ENCODE measurements at places on chromosomes 13 and 19.

GRCh38 chr19:21147540-21147939 lies 5.7 kb downstream of the ZNF431 start:
- no peak for DNase-seq

DNA sequence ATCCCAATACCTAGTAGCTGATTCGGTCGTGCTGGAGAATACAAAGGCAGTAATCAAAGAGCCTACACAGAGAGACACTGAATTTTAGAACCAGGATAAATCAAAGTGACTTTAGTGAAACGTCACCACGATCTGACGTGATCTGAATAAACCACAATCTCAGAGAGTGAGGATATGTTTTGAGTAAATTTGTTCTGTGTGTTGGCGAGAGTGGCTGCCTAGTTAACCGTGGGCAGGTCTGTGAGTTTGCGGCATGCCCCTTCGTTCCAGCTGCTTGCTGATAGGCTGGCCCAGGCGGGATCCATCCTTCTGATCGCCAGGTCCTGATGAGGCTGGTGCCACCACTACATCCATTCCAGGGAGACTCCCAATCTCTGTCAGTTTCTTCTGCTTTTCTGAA lies 40.4 kb downstream of the LRCH1 start:
- no peak for DNase-seq

DNA sequence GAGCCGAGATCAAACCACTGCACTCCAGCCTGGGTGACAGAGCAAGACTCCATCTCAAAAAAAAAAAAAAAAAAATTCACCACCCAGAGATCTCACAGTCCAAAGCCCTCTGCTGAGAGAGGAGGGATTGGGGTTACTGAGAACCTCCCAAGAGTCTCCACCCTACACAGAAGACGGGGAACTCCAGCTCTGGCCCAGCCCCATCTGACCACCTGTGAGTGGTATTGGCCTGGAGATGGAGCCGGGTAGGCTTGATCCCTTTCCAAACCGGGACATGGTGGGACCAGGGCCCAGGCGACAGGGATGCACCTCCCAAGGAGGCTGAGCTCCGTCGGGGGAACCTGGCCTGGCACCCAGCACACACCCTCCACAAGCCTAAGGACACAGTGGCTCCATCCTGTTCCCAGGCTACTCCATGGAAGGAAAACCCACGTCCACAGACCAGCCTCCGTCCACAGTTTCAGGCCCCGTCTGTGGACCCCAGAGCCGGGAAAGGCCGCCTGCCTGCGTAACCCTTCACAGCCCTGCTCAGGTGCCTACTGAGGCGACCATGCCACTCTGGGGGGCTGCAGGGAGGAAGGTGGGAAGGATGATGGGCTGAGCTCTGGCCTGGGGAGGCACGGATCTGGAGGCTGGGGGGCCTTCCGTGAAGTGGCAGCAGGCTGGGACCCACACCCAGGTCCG lies 1.8 kb downstream of the TMEM259 start:
- no peak for DNase-seq

- no peak for DNase-seq
These were observed at the start of gene CAPS for GRCh38 chr19:5913739-5914357. CAPS (plus strand) TSS chr19:5914254; CDS start chr19:5914407, 153 bp downstream.

GRCh38 chr19:37079238-37079637 lies 1.0 kb downstream of the ZNF420 start:
- DNase-seq, result no peak

- no peak for DNase-seq
These were observed 18.6 kb downstream of the ZNF177 start for GRCh38 chr19:9381361-9381785.

DNA sequence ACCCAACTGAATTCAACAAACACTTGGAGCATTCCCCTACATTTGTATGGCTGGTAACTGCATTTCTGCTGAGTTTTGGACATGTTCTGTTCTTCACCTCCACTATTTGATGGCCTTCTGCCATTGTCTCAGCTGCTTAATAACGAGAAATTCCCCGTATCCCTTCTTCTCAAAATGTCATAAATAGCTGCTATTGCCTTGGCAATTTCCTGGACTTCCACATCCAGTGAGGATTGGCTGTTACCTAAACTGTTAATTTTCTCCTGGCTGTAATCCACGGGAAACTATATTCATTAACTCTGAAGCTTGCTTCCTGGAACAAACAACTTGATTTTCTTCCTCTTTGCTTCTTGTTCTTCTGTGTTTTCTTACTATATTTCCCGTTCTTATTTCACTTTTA lies 69.5 kb upstream of the TDRD3 start:
- no peak for DNase-seq

GRCh38 chr13:98994896-98995295 lies 17.0 kb upstream of the DOCK9 start:
- no peak for DNase-seq

DNA sequence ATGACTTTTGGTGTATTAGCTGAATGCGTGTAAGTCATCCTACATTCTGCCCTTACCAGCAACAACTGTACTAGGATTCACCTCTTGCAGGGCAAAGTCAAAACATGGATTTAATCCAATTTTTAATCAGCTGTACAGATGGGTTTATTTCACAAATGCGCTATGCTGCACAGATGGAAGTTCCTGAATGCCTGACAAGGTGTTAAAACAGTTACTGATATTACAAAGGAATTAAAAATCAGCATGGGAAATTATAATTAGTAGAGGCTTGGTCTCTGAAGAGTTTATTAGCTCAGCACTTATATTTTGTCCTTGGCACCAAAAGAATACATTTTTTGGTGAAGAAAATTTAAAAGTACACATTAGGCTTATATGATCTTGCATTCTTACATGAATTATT lies 448.9 kb downstream of the PCDH9 start:
- DNase-seq, result no peak

GRCh38 chr13:60679131-60679530 lies 282.1 kb downstream of the TDRD3 start:
- DNase-seq, result no peak

- DNase-seq, result no peak
These were observed 1669.9 kb upstream of the SPRY2 start for GRCh38 chr13:82010780-82011179.

DNA sequence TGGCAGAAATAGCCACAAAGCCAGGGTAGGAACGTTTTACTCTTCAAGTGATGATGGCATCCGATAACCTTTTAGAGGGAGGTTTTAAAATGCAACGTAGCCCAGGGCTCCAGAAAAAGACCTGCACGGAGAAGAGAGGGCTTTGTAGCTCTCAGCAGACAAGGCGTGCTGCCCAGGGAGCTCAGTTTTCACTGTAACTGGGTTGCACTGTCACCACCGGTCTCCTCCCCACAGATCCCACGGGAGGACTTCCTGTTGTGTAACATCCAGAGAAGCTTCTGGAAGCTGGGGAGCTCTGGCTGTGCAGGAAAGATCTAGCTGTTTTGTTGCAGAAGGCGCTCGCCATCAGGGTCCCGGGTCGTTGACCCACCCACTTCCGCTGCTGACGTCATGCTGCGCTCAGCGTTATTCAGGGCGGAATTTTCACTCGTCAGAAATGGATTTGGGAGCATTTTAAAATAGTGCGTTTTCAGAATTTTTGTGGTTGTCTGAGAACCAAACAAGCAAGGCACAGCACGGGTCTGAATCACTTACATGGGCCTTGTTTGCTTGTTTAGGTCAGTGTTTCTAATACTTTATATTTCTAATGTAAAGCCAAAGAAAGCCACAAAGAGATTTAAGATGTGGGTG lies 50.8 kb downstream of the ATP11A start:
- DNase-seq, result peak; percentile 71

GRCh38 chr13:87536899-87537298 lies 134.3 kb upstream of the SLITRK5 start:
- no peak for DNase-seq

- no peak for DNase-seq
These were observed 1.4 kb downstream of the MYCBP2 start for GRCh38 chr13:77325371-77325980.

GRCh38 chr19:8342316-8342683 lies 762 bp downstream of the KANK3 start:
- no peak for DNase-seq

DNA sequence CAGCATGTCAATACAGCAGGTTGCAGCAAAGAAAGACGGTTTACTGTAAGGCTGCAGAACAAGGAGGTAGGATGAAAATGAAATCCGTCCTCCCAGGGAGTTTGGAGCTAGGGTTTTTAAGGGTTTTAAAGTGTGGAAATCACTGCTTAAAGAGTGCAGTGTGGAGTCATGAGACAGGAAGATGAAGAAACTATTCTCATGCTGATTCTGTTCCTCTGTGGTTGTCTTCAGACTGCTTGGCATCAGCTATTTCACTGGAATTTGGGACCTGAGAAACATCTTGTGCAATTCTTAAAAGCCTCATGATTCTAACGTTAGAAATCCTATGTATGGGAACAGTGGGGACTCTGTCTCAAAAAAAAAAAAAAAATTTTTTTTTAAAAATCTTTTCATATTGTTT lies 11.4 kb downstream of the ZNF331 start:
- DNase-seq, result no peak

- DNase-seq, result no peak
These were observed 80.3 kb downstream of the GJA3 start for GRCh38 chr13:20080377-20081164.

DNA sequence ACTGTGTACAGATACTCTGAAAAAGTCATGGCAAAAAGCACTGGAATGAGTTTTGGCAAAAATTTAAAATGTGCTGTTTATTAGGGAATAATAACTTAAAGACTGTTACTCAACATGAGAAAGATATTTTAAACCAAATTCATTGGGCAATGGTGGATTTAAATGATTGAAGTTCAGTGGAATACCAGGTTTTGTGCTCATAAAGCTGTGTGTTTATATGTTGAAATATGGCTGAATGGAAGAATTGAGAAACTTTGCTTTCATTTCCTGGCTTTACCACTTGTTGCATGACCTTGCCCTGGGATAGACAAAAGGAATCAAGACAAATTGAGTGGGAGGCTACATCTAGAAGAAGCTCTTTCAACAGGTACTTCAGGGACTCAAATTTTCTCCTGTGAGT lies 246.4 kb downstream of the GPC5 start:
- no peak for DNase-seq

DNA sequence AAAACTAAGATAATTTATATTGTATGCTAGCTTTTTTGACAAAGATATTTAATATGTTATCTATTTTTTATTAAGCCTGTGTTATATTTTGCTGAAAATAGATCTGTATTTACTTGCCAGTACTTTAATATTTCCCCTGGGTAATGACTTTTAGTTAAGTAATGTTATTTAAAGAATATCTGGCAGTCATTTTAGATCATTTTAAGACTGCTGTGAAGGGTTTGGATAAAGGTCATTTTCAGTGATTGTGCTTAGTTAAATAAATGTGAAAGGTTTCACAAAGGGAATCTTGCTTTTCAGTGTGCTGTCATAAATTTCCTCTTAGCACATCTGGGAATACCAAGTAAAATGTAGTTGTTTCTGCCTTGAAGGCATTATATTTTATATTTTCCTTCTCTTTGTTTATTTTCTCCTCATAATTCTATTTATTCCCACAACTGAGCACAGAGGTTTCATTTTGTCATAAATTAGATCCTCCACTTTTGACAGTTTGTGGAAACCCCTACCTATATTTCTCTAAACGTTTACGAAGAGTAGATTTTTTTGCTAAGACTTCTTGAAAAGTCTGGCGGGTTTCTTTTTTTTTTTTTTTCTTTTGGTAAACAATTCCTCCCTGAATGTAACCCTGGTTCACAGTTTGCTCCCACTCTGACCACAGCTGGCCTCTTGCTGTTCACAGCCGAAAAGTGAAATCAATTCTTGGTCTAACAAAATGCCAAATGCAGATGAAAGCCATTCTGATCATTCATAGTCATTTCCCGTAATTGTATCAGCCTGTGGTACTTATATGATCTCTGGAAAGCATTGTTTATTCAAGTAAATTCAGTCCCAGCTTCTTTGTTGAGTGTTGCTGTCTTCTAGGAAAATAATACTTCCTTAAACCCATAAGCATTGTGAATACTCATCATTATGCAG lies 87.8 kb downstream of the MAB21L1 start:
- peak; percentile 29 for DNase-seq

DNA sequence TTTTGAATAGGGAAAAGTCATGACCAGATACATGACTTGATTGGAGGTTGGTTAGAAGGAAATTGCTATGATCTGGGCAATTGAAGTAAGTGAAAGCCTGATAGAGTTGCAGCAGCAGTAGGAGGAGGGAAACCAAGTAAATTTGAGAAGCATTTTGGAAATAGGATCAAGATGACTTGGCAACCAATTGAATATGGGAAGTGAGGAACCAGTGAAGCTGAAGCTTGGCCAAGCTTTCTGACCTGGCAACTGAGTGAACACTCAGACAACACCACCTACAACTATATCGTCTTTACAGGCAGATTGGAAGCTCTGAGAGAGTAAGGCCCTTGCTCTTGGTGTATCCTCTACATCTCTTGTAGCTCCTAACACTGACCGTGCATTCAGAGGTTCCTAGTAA lies 16.2 kb upstream of the KATNAL1 start:
- no peak for DNase-seq

DNA sequence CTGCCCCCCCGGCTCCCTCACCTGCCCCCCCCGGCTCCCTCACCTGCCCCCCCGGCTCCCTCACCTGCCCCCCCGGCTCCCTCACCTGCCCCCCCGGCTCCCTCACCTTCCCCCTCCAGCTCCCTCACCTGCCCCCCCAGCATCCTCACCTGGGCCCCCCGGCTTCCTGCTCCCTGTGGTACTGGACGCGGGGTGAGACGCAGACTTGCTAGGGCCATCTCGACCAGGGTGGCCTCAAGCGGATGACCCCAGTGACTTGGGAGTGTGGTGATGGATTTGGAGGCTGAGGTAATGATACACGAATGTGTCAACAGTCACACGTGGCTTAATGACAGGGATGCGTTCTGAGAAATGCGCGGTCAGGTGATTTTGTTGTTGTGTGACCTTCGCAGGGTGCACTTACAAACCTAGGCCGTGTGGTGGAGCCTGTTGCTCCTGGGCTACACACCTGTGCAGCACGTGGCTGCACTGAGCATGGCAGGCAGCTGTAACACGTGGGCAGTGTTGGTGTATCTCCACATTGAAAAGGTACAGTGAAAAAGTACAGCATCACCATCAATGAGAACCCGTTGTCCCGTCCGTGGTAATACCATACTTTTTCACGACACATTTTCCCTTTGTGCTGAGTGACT lies 197.8 kb downstream of the TEX29 start:
- no peak for DNase-seq

GRCh38 chr19:29940971-29941585 lies 961 bp upstream of the URI1 start:
- no peak for DNase-seq

GRCh38 chr19:13057147-13057572 lies 45.5 kb downstream of the LYL1 start:
- DNase-seq, result no peak

- DNase-seq, result no peak
These were observed 476.6 kb downstream of the ZNF536 start for GRCh38 chr19:30848636-30849425.

Data from right hindlimb (tissue), 1 donor.